Amniotic stem cell (primary cell): ENCODE measurements at places on chromosomes 7 and 10.

DNA sequence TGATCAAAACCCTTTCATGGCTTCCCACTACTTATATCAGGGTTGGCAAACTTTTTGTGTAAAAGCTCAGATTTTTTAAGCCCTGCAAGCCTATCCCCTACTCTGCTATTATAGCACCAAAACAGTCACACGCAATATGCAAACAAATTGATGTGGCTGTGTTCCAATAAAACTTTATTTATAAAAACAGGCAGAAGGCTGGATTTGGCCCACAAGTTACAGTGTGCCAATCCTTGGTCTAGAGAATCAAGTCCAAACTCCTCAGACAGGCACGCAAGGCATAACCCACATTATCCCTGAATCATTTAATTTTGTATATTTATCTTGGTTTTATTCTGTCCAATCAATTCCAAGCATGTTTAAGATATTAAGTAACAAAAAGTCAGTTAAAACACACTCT is 71.9 kb downstream of the SGMS1 start:
- no peak for DNase-seq

DNA sequence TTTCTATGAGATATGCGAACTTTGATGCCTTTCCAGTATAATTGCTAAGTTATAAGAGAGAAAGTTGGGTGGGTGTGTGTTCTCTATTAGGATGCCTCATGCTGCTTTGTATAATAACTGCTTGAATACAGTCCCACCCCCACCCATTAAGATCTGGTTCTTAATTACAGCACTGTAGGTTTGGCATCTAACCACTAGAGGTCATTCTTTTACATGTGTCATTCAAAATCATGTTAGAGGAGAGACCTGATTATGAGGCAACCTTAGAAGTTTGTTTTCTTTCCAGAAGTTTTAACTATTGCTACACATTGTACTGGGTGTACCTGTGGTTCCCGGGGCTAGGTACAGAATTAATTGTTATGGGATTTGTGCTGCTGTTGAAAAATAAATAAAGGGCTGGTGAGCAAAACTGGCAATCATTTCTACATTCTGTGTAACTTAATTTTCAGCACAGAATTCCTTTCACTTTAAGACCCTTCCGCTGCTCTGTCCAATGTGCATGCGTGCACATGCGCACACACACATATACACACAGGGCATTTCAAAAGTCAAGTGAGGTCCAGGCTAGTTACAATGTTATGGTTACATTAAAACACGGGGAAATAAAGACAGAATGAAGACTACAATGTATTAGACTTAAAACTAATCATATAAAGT is 1156.3 kb downstream of the SORCS3 start:
- no peak for DNase-seq

- no peak for DNase-seq
Measured at GRCh38 chr10:61708846-61709245, 46.1 kb downstream of the CABCOCO1 start.

DNA sequence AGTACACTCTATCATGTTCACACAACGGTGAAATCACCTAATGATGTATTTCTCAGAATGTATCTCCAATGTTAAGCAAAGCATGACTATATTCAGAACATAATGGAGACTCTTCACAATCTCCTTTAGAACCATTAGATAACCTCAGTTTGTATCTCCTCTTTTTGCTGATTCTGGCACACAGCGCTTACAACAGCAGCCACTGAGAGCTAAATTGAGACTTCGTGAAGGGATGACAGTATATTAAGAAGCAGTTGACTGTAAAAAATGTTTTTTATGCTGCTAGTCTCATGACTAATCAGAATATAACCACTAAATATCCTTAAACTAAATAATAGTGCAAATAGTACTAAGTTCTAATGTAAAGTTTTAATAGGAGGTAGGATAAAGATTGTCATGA is 46.9 kb downstream of the KMT2E start:
- DNase-seq: no peak

DNA sequence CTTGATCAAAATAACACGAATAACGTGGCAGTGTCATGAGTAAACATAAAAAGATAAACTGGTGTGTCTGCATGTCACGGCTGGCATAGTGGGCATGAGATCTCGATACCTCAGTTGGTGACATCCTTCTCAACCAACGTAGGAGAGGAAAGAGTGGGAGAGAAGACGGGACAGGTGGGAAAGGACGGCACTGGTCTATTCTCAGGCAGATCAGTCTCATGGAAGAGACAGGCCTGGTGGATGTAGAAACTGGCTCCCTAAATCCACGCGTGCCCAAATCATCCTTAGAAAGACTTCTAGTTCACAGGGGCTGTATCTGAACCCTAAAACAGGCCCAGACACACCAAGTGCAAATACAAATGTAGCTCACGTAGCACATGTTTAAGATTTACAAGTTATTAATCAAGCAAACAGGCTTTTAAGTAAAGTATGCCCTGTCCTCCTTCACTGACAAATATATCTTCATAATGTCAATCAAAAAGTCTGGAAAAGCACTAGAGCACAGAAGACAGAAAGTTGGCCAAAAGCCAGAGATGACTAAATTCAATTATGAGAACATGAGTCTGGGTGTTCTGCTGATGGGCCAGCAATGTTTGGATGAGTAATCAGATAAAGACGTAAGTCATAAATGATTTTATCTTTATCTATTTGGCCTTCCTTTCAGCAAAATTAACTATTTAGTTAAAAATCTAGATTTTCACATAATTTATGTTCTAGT is 56.3 kb downstream of the SFMBT2 start:
- no peak for DNase-seq

DNA sequence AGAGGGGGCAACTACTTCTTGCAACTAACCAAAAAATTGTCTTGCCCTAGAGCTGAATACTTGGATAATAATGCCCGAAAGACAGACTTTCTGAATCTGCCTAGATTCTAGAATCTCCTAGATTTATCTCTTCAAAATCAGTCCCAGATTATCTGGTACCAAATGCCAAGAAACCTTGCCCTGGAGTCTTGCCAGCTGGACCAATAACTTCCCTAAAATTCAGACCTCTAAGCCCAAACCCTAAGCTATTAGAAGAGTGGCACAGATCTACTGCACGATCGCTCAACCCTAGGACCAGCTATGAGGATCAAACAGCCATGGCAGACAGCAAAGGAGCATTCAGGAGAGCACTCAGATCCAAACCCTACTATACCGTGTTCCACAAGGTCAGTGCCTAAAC is 45.0 kb downstream of the ARMH3 start:
- no peak for DNase-seq
